ENCODE measurements at places on chromosomes 3 and 15.

DNA sequence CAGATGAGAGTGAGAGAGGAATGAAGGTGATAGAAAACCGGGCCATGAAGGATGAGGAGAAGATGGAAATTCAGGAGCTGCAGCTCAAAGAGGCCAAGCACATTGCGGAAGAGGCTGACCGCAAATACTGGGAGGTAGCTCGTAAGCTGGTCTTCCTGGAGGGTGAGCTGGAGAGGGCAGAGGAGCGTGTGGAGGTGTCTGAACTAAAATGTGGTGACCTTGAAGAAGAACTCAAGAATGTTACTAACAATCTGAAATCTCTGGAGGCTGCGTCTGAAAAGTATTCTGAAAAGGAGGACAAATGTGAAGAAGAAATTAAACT, 88.9 kb downstream of the EOMES start:
- no peak for DNase-seq

- no peak for DNase-seq
These were observed 597.8 kb downstream of the FGF12 start for GRCh38 chr3:192129586-192129985.

GRCh38 chr15:87793725-87794124, 462.8 kb downstream of the NTRK3 start:
- DNase-seq = no peak

DNA sequence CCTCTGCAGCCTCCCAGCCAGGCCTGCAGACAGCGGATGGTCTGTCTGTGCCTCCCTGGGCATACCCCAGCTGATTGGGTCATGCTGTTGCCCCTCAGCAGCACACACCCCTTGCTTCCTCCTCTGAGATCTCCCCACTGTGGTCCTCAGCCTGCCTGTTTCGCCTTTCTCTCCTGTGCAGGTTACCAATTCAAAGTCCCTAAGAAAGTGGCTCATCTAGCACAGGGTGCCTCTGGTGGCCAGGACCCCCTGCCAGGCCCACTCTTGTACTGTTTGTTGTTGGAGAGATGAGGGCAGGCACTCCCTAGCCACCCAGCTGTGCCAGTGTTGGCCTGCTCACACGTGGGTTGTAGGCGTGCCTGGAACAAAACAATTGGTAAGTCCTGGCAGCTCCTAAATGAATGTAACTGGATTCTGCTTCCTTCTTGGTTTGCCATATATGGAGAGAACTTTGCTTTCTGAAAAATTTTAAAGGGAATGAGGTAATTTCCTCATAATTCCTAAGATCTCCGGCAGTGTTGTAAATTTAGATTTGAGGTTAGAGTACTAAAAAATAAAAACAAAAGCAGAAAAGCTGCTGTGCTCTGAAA, 213.2 kb upstream of the IL12A start:
- DNase-seq = no peak

DNA sequence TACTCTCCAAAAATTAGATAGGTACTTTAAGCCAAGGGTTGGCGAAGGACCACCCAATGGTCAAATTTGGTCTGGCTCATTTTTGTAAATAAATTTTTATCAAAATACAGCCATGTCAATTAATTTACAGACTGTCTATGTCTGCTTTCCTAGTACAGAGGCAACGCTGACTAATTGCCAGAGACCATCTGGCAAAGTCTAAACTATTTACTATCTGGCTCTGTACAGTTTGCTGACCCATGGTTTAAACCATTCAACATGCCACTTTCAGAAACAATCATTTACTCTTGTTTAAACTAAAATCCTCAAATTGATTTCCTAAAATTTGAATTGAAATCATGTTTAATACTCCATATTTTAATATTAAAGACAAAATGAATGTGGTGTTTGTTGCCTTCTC, 25.9 kb downstream of the CBLB start:
- no peak for DNase-seq

DNA sequence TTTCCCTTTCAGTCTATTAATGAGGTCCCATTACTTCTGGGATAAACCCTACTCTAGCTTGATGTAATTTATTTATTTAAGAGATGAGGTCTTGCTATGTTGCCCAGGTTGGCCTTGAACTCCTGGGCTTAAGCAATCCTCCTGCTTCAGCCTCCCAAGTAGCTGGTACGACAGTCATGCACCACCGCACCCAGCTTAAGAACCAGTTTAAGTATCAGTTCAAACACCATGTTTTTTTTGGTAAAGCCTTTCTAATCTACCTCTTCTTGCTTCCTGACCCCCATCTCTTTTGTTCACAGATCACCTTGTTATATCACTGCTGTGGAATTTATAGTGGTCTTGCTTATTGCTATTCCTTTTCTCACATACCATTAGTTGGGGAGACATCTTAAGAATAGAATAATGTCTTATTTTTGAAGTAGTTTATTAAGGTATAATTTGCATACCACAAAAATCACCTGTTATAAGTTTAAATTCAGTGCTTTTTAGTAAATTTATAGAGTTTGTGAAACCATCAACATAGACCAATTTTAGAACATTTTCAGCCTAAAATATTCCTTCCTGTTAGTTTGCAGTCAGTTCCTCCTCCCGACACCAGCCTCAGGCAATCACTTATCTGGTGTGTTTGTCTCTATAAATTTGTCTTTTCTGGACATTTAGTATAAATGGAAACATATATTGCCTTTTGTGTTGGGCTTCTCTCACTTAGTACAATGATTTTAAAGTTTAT, 257.9 kb downstream of the PDCD6IP start:
- DNase-seq = no peak

DNA sequence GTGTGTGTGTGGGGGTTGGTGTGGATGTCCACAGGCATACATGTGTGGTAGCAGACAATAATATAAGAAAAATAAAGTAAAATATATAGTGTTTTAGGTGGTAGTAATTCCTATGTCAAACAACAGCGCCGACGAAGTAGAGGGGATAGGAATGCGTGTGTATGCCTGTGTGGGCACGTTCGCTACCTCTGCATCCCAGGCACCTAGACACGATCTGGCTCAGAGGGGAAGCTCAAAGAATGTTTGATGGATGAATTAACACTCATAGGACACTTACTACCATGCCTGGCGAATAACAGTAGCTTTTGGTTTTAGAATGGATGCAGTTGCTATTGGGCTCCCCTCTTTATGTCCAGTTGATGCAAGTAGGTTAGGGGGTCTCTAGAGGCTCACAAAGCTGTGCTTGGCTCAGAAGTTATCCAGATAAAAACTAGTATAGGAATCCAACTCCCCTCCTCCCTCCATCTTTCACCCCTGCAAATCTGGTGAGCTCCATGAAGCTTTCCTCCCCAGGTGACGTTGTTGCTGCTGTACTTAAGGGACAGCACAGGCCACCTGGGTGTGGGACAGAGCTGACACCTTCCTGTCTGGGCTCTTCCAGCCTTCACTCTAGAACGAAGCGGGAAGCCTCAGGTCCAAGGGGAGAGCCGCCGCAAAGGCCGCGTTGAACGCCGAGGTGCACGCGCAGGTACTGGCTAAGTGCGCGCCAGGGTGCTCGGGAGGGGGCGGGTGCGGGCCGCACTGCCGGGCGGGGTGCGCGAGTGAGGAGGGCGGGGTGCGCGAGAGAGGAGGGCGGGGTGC, 192.6 kb upstream of the LYSMD4 start:
- DNase-seq = peak; percentile 53

GRCh38 chr15:95615436-95615835, 715.1 kb upstream of the NR2F2 start:
- no peak for DNase-seq
